ENCODE measurements at places on chromosomes 11 and 22.

DNA sequence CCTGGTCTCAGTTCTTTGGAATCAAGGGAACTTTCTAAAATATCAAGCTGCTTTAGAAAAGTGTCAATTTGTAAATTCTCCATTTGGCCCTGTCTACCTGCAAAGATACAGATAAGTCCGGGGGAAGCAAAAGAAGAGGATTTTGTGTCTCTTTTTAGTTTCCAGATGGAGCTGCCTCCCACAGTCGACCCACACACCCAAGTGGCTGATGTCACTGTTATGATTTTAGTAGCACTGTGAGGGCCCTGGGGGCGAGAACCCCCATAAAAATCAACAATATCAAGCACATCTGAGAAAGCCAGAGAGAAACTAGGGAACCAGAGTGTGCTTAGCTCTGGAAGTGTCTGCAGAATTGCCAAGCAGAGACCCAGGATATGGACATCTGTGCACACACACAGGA is 212.7 kb downstream of the LARGE1 start:
- no peak for DNase-seq

DNA sequence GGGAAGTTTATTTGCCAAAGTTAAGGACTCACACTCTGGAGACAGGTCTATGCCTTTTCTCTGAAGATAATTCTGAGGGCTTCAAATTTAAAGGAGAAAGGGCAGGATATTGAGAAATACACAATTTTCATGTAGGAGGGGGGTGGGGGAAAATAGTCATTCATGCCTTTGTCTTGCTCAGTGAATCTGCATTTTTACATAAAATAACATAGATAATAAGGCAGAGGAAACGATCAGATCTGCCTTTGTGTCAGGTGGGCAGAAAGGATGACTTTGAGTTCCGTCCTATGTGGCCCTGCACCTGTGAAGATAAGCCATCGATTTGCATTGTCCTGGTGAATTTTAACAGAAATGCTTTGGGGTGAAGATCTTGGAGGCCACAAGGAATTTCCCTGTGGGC is 76.8 kb downstream of the SC5D start:
- peak; percentile 18 for DNase-seq

- no peak for DNase-seq
Measured at GRCh38 chr22:30596886-30597285, 5.2 kb upstream of the PES1 start.

DNA sequence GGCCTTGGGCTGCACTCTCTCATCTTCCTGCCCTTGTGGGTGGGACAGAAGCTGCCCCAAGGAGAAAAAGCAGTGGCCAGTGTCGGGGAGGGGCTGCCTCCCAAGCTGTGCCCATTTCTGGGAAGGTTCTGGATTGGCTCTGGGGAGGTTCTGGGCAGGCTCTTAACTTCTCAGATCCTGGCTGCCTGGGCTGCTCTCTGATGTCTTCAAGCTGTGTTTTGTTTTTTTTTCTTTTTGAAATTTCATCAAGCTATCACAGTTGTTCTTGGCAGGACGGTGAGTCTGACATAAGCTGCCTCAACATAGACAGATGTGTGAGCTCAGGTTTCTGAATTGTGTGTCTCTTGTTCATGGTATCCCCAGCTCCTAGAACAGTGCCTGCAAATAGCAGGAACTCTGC is 1032.0 kb downstream of the BRD1 start:
- DNase-seq, result no peak

DNA sequence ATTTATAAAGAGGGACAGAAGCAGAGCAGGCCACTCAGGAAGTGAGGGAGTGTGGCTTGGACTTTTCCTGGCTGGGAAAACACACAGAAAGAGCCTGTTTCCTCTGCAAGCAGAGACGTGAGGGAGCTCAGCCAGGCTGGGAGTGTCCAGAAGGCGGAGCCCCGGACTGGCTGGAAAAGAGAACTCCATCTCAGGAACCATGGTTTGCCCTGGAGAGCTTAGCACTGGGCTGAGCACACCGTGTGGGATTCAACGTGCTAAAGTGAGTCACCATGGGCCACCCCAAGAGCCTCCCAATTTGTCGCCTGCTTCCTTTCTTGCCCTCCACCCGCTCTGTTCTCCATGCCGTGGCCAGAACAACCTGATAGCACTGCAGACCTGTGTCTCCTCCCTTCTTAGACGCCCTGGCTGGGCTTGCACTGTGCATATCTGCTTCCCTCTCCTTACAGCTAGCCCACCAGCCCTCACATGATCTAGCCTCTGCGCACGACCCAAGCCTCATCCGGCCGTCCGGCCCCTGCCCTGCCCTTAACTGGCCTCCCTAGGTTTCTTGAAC is 51.8 kb downstream of the GALNT18 start:
- no peak for DNase-seq

DNA sequence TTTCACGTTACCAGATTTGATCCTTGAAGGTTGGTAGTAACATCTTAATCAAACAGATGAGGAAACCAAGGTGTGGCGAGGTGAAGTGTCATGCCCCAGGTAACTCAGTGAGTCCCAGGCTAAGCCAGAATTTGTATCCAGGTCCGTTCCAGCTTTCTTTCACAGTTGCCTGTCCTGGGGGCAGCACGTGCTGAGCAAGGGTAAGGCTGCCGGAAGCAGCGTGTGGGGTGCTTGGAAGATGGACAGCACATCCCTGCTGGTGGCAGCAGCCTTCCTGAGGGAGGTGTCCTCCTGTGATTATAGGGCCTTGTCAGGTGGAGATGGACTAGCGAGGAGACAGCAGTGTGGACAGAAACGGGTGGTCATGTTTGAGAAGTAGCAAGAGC is 50.9 kb downstream of the TRIOBP start:
- DNase-seq, result no peak

- DNase-seq, result no peak
Measured at GRCh38 chr11:95358511-95359340, 127.7 kb upstream of the SESN3 start.

DNA sequence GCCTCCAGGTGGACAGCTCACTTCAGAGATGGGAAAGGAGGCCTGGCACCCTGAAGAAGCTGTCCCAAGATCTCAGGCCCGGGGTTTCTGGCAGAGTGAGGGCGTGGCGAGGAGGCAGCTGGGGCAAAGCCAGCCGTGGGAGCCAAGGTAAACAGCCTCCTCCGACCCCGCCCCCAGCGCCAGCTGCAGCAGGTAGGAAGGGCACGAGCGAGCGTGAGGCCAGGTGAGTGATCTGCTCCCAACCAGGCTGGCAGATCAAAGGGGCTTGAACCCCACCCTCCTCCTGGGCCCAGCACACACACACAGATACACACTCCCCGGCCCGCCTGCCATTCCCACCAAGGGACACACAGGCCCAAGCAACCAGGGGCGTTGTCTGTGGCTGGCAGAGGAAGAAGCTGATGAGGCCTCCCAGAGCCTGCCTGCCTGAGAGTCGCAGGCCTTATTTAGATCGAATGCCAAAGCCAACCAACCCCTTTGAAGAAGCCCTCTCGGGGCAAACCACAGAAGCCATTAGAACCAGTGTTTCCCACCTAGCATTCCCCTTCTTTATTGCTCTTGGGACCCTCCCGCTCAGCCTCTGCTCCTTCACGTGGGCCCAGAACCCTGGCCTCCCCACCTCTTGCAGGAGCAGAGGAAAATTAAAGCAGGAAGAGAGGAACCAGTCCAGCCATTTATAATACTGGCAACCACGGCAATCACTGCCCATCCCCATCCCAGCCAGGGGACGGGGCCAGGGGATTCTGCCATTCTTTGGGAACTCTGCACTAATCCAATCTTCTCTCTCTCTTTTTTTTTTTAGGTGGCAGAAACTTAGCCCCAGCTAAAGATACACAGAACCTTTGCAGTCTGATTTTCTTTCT is 5.0 kb downstream of the PDGFB start:
- DNase-seq, result no peak

Measured in GM12865 (cell line).